ENCODE measurements at places on chromosomes 5 and 9.

DNA sequence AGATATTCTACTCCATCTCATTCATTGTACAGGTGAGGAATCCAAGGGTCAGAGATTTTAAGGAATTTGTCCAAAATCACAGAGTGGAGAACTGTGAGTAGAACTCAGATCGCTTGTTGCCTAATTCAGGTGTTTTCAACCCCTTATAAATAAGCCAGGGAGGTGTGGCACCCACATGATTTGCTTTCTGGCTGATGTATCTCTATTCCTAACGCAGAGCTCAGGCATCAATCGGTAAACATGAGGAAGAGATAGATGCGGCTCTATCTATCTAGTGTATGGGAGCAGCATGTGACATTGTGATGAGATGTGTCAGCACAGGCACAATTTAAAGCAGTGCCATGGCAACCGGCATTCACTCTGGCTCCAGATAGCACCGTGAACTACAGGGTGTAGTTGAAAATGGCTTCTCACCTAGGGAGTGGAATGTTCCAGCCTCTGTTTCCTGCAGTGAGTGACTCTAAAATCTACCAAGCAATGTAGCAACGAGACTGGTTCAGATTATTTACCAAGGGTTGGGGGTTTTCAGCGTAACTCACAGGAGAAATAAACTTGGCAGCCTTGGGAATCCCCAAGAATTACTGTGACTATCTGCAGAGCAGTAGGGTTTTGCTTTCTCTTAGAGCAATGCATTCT, 53.4 kb upstream of the SUB1 start:
- DNase-seq, result peak; percentile 67

DNA sequence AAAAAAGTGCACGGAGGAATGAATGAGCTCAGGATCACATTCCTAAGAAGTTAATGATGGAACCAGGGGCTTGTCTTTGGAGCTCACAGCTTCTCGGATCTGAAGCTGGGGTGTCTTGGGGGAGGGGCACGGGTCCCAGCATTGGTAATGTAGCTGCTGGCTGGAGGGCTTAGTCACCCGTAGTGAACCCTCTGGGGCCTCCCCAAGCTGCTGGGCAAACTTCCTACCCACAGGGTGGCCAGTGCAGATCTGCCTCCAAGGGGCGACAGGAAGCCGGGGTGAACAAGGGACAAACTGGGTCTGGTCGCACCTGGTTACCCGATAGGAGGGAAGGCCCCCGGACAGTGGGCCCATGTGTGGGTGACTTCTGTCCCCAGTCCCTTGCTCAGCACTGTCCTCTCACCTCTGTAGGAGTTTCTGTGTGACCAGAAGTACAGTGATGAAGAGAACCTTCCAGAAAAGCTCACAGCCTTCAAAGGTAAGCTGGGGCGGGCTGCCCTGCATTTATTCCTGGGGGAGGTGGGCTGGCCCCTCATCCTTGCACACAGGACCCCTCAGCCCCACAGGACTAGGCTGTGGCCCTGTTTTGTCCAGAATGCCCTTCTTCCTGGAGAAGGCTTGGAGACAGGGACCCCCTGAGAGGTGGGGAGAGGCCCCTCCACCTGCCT, 14.1 kb upstream of the NUP214 start:
- DNase-seq, result no peak

- no peak for DNase-seq
Observed at GRCh38 chr5:111075520-111075919, 4.0 kb downstream of the TSLP start.

DNA sequence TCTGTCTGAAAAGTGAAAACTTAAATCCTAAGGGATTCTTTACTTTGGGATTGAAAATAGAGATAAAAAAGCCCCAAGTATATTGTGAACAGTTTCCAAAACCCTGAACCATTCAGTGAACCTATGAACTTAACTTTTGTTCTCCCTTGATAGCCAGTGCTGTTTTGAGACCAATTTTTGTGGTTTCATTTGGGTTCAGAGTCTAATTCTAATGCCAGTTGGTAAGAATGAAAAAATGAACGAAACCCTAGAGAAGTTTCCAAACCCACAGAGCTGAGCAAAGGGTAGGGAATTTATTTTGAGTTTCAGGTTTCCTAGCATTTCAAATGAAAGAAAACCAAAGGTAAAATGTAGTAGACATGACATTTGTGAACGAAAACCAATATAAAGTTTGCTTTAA, 1366.8 kb downstream of the EFNA5 start:
- DNase-seq, result no peak

GRCh38 chr5:87827539-87827938, 414.8 kb upstream of the CCNH start:
- DNase-seq, result no peak

DNA sequence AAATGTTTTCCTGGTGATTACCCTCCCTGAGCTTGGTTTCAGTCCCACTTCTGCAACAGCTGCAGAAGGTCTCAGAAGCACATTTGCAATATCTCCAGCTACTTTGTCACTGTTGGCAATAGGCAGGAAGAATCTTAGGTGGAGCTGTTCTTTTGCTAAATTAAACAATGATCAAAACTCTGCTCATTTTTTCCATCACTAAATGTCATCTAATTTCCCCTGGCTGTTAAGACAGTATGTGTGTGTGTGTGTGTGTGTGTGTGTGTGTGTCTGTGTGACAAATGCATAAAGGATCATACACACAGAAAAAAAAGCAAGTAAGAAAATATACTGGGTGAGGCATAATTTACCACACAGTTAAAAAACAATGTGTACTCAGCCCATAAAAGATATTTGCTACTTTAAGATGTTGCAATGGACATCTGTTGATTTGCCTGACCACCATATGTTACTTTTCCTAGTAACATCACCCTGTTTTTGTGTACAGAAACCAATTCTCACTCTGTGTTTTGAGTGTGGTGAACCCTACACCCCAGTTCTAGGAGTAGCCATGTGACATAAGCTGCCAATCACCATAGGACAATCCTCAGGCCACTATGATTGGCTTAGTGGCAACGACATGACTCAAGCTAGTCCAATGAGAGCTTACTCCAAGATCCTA, 572.6 kb upstream of the CLINT1 start:
- no peak for DNase-seq

DNA sequence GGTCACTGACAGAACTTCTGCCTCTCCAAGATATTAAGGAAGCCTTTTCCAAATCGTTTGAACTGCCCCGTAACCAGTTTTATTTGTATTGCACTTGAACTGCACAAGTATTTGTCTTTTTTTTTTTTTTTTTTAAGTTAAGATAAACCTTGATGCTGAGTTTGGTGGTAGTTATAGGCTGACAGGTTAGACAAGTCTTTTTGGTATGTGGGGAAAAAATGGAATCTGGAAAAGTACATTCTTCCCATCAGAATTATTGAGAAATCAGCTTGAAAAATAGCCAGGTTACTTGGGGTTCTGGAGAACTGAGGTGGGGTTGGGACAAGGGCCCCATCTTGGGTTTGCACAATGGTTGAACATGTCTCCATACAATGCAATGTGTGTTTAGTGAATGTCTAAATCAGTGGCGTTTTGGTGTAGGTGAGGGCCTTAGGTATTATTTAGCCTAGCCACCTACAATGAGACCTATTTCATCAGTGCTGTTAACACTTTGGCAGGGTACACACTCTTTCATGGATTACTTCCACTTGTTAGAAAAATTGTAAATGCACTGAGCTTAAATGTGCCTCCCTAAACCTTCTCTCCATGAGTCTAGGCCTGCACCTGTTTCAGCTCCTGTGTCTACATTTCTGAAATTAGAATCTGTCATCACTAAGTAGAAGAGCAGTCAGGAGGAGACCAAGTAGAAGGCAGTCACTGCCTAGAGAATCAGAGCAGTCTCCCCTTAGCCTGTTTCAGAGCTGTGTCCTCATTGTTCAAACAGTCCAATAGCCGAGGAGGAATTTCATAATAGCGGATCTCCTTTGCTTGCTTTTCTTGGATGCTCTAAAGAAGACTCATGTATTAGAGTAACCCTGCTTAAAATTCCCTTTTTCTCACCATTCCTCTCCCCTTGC, 140.0 kb upstream of the HMHB1 start:
- no peak for DNase-seq

- no peak for DNase-seq
Observed at GRCh38 chr5:14172149-14172795, 29.1 kb downstream of the TRIO start.

DNA sequence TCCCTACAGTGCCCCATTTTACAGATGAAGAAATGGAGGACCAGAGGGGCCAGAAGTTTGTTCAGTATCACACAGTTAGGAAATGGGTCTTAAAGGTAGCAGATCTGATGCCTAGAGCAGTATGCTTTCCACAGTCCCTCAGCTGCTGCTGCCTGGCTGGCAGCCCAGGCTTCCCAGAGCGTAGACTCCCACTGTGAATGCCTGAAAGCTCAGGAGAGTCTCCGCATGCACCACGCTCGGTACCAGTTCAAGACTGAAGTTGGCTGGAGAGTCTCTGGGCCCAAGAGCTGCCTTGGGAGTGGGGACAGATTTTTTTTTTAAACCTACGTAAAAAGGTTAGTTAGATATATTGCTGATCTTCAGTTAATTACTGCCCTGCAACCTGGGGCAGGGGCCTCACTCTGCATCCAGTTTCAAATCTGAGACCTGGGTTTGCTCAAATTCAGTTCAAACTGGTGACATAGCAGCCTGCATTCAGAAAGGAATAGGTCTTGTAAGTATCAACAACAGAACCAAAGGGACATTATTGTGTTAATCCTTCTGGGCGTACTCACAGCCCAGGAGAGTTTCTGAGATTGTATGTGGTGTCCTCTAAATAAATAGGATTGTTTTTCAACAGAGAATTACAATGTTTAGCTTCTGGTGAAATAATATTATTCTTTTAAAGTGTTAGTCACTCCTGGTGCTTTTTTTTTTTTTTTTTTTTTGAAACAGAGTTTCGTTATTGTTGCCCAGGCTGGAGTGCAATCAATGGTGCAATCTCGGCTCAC, 8.3 kb downstream of the NANS start:
- DNase-seq, result no peak

- no peak for DNase-seq
Observed at GRCh38 chr9:38689678-38690077, 30.3 kb downstream of the FAM240B start.

DNA sequence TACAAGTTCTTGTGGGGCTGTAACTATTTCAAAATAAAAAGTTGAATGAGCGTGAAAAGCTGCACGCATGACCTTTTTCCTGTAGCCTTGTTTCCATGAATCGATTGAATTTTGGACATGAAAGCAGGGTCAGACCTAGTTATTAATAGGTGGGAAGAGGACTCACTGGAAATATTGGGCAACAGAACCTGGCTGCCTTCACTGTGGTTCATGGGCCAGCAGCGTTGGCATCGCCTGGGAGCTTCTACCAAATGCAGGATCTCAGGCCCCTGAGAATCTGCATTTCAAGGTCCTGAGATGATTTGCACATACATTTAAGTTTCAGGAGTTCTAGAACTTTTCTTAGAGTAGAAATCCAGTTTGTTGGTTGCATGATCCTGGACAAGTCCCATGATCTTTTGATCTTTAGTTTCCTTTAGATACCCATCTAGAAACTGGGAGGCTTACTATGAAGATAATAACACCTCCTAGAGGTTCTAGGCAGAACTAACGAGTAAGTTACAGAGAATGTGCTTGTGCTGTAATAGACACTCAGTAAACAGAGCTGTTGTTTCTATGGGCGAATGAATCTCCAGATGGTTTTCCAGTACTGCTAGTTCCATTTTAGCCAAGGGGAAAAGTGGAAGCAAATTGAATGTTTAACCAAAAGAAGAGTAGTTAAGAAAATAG, 12.4 kb downstream of the ANKRD33B start:
- no peak for DNase-seq

DNA sequence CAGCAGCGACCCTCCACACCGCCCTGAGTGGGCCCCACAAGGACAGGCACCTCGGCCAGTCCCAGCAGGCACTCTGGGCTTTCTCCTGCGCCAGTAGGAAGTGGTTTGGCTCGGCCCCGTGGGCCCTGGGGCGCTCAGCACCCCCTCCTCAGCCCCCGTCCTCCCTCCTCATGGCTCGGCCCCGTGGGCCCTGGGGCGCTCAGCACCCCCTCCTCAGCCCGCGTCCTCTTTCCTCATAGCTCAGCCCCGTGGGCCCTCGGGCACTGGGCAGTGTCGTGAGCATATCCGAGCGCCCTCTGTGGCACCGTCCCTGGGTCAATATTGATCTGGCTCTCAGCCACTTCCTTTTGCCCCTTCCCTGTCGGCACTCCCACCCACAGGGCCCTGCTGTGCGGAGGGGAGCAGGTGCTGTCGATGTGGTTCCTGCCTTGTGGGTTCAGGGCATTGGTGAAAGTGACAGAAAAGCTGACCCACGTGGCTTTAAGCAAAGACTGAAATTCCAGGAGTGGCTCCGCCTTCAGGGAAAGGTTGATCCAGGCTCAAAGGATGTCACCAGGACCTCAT, 5.5 kb upstream of the SCGB3A1 start:
- no peak for DNase-seq

- peak; percentile 12 for DNase-seq
Observed at GRCh38 chr9:83937861-83938455, 16.7 kb upstream of the KIF27 start.

DNA sequence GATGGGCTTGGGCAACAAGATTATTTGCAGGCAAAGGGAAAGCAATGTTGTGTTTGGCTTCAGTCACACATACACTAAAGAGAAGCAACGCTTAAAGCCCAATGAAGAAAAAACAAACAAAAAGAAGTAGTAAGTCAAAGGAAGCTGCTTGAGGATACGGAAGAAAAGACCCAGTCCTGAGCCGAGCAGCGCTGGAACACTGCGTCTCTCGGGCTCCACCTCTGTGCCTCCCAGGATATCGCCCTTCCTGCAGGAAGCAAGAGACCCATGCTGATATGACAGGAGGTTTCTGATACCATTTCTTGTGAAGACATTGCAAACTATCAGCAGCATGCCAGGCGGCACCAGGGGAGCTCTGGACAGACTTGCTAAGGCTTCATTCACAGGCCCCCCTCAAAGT, 9.9 kb downstream of the GNAQ start:
- DNase-seq, result no peak

- no peak for DNase-seq
Observed at GRCh38 chr9:69555802-69556201, 116.4 kb downstream of the APBA1 start.

- no peak for DNase-seq
Observed at GRCh38 chr5:140488914-140489313, 58.5 kb upstream of the EIF4EBP3 start.

DNA sequence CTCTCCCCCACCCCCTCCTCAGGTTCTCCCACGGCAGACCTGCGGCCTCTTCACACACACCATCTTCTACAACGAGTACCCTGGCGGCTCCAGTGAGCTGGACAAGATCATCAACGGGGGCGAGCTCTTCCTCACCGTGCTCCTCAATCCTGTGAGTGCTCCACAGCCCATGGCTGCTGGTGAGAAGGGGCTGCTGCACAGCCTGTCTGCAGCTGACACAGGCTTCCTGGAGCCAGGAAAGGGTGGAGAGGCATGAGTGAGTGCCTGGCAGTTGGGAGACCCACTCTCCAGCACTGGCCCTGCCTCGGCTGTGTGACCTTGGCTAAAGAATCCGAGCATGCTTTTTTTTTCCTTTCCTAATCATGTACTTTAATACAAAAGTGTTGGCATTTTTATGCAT, 31.3 kb downstream of the NDST1 start:
- DNase-seq, result no peak

DNA sequence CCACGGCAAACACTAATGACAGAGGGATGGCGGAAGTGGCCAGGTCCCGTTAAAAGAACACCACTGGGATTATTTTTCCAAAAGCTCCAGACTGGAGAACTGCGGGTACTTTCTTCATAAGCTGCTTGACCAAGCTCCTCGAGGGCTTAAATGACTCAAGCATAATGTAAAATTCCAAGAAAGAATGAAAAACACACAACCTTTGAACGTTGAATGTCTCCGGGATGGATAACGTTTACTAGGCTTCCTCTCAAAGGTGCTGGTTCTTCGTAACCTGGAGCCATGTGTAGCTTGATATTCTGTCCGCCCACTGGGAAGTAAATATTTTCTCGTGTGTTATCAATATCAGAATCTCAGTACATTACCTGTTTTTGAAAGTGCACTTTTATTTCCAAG, 67.6 kb downstream of the EPB41L4B start:
- no peak for DNase-seq

- DNase-seq, result no peak
Observed at GRCh38 chr9:7910426-7911020, 110.9 kb upstream of the DMAC1 start.

Data from activated naive CD4-positive, alpha-beta T cell treated with Interleukin-2 at 50 U/mL for 16 hours (primary cell).